ENCODE measurements at places on chromosomes 6 and 20.
A peak's percentile ranks its signal among the peaks of the same experiment; 100 is the strongest.

GRCh38 chr20:62711703-62712101, 3.1 kb downstream of the NTSR1 start:
- no peak for DNase-seq

- no peak for DNase-seq
Measured at GRCh38 chr6:52496631-52497030, 76.5 kb downstream of the EFHC1 start.

DNA sequence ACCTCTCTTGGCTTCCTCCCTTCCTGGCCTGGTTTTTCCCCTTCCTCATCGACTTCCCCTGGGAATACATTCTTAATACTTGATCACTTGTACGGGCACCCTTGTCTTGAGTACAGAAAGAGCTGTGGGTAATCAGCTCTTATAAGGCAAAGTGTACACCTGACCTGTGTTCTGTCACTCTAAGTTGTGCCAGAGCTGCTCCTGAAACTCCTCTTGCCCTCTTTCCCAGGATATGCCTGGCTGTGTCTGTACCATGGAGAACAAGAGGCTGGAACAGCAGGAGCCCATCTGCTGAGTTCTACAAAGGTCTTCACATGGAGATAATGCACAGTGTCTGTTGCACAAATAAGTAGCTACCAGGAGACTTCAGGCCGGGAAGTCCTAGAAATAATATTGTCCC, 110.1 kb downstream of the FOXA2 start:
- DNase-seq: no peak

GRCh38 chr20:25676164-25676809, 20.4 kb downstream of the ZNF337 start:
- no peak for DNase-seq

GRCh38 chr20:33276303-33277113, 6.5 kb upstream of the BPIFB1 start:
- DNase-seq: peak; percentile 35

DNA sequence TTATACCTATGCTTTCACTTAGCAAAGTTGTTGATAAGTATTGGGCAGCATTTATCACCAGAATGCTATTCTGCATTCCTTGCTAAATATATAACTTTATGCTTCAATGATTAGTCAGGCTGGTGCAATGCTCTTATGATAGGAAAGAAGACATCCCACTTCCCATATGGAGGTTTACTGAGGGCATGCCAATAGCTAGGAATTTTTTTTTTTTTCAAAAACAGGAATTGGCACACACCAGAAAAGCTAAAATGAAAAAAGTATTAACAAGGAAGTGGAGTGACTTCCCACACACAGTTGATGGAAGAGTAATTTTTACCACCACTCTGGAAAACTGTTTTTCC, 90.8 kb downstream of the FRK start:
- DNase-seq: no peak

- no peak for DNase-seq
Measured at GRCh38 chr20:3765171-3765882, 2.2 kb downstream of the ADISSP start.

DNA sequence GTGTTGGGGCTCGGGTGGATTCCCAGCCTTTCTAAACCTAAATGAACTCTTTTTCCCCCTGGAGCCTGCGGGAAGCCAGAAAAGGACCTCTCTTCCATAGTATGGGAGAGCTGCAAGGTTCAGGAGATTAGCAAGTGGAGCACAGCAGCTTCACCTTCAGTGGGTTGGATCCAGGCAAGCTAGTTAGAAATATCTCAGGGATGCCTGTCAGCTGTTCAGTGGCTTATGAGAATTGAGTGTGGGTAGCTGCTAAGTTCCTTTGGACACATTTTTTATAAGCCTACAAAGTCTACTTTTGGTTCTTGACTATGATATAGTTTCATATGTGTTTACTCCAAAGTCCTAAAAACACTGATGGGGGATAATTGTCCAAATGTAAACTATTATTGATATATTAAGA, 642.1 kb downstream of the EPM2A start:
- no peak for DNase-seq

DNA sequence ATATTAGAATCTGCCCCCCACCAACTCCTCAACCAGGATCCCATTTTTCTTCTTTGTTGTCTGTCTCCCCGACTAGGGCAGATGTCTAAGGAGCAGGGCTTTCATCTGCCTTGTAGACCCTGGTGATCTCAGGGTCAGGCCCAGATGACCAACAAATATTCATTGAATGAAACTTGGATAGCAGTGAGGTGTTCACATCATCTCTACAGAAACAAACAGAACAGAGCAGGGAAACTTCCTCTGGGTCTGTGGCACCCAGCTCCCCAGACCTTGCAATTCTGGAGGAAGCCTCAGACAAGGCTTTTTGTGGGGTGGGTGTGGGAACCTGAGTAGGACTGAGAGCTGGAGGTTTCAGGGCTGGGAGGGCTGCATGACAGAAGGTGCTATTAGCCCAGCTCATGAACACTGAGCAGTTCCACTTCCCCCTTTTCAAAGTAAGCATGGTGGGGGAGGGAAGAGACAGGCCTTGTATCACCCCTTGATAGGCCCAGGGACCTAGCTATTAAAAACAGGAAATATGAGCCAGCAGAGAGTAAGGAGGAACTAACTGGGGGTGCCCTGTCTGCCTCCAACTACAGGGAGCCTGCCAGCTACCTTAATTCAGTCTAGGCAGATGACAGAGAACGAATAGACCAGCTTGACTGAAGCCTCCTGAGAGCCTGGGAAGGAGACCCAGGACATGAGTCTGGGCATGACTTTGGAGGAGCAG, 37.3 kb upstream of the TOP1 start:
- DNase-seq: peak; percentile 63
